ENCODE measurements at places on chromosomes 12 and 14.

DNA sequence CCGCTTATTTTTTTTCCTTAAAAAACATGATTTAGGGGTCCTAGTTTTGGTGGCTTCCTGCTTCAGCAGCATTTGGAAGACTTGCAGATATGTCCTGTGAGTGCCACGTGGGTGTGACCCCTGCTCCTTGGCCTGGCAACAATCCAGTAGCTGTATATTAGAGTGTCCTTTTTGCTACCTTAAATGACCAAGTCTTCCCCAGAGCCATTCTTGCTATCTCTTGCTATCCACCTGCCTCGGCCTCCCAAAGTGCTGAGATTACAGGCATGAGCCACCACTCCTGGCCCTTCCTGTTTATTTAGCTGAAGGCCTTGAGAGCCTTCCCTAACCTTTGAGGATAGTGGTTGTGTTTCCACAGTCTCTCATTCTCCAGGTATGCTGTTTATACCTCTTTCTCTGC, 17.0 kb downstream of the TPCN1 start:
- no peak for DNase-seq

GRCh38 chr12:95784286-95784685, 6.3 kb downstream of the NTN4 start:
- no peak for DNase-seq

DNA sequence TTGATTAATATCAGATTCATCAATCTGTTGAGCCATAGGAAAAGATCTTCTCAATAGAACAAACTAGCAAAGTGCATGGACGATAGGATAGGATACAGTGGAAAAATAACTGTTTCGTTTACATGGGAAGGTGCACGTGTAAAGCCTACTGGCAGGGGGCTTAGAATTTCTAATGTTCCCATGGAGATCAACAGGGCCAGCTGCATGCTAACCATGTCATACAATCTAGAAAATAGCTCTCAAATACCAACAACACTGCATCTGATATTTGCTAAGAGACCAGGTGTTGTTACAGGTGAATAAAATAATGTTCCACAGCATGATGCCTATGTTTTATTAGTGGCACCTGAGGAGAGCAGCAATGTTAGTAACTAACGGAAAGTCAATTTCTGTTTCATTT, 72.5 kb downstream of the ACSS3 start:
- DNase-seq: no peak

DNA sequence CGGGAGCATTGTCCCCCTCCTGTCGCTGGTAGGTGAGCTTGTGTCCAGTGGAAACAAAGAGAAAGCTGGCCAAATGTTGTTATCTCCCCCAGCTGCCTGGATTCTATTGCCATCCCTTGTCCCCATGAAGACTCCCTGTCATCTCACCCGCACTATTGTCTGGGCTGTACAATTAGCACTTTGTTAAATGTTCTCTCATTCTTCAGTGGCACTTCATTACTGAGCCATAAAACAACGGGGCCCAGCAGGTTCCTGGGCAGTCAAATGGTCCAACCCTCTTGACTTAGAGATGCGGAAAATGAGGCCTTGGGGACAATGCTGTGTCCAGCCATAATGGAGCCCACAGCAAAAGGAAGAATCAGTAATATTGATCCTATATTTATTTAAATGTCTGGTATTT, 13.2 kb upstream of the COL2A1 start:
- DNase-seq: no peak
